ENCODE measurements at places on chromosomes 7 and 10.

DNA sequence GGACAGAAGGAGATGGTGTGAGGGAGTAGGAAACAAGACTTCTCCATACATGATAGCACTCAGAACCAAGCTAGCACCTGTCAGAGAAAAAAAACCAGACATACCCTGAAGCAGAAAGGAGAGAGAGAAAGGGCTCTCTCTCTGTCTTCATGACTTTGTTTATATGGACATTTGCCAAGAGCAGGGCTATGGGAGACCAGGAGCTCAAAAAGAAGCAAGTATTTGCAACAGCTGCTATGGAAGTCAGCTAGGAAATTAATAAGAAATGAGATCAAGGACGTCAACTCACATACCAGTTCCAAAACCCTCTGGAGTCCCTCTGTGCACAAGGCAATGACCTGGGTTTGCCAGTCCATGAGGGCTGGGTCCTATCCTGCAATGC, 111.6 kb downstream of the SGMS1 start:
- no peak for DNase-seq

DNA sequence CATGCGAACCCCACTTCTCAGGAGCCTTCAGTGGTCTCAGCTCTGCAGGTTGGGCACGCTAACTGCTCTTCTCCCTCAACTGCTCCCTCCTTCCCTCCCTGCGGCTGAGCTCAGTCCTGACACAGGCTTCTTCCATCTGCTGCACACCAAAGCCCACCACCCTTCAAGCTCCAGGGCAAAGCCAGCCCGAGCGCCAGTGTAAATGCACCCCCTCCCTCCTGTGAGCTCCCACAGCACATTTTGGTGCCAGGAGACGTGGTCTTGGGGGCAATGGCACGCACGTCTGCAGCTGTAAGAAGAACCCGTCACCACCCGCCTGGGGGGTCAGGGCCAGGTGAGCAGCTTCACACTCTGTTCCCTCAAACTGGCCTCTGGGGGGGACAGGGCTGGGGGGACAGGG, 15.9 kb downstream of the VIPR2 start:
- DNase-seq: no peak

DNA sequence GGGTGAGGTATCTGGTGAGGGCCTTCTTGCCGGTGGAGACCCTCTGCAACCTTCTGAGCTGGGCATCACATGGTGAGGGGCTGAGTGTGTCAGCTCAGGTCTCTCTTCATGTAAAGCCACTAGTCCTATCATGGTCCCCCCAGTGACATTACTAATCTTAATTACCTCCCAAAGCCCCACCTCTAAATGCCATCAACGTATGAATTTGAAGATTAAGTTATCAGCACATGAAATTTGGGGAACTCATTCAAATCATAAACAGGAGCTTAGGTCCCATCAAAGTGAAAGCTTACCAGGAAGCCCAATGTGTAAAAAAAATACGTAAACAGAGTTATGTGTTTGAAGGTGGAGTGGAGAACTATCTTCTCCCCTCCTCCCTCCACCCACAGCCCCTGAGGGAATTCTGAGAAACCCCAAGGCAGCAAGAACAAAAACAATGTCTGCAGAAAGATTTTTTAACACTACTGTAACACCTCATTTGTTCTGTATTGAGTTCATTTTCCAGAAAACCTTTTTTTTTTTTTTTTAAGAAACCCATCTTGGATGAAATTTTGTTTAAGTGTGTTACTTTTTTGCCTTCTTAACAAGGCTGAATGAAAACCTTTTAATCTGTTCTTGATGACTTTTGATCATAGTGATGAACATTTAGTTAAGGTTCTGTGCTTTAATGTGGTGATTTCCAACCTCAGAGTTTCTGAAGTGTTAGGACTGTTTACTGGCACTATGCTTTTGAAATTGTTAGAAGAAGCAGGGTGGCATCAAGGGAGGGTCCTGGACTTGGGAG, 19.1 kb upstream of the PCGF5 start:
- peak; percentile 23 for DNase-seq

DNA sequence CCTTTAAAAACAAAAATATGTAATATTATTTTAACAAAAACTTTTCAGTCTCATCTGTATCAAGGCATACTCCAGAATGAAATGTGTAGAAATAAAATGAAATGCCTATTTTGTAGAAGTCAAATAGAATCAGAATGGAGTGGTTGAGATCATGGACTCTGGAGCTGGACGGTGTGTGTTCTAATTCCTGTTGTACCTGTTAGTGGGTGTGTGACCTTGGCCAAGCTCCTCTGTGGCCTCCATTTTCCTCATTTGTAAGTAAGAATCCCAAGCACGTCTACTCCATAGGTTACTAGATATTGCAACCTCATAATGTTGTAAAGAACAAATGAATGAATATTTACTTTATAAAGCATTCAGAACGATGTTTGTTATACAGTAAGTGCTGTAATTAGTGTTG, 74.9 kb downstream of the HDAC9 start:
- no peak for DNase-seq

DNA sequence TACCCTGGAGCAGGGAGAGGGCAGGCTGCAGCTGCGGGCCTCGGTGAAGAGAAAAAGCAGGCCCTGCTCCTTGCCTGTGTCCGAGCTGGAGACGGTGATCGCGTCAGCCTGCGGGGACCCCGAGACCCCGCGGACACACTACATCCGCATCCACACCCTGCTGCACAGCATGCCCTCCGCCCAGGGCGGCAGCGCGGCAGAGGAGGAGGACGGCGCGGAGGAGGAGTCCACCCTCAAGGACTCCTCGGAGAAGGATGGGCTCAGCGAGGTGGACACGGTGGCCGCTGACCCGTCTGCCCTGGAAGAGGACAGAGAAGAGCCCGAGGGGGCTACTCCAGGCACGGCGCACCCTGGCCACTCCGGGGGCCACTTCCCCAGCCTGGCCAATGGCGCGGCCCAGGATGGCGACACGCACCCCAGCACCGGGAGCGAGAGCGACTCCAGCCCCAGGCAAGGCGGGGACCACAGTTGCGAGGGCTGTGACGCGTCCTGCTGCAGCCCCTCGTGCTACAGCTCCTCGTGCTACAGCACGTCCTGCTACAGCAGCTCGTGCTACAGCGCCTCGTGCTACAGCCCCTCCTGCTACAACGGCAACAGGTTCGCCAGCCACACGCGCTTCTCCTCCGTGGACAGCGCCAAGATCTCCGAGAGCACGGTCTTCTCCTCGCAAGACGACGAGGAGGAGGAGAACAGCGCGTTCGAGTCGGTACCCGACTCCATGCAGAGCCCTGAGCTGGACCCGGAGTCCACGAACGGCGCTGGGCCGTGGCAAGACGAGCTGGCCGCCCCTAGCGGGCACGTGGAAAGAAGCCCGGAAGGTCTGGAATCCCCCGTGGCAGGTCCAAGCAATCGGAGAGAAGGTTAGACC, 138.0 kb upstream of the STK17A start:
- DNase-seq: no peak

GRCh38 chr7:135236727-135237126, 3.1 kb downstream of the STRA8 start:
- no peak for DNase-seq

- DNase-seq: no peak
These were observed 241.5 kb downstream of the AUTS2 start for GRCh38 chr7:69839782-69840181.

GRCh38 chr10:50326757-50327701, 75.7 kb upstream of the ASAH2 start:
- DNase-seq: no peak

DNA sequence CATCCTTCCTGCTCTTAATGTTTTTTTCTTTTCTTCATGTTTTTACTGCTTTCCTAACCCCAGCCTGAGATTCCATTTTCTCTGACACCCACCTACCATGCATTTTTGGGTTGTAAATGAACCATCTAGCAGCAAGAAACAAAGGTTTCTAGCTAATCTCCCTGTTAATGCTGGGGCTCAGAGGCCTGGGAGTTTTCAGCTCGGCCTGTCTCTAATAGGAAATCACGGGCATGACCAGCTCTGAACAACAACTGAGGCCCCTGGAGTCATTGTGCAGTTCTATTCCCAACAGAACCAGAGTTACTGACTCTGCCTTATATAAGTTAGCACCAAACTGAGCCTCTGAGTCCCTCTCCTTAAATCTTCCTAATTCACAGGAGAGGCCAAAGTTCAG, 134.8 kb downstream of the CFAP58 start:
- no peak for DNase-seq

DNA sequence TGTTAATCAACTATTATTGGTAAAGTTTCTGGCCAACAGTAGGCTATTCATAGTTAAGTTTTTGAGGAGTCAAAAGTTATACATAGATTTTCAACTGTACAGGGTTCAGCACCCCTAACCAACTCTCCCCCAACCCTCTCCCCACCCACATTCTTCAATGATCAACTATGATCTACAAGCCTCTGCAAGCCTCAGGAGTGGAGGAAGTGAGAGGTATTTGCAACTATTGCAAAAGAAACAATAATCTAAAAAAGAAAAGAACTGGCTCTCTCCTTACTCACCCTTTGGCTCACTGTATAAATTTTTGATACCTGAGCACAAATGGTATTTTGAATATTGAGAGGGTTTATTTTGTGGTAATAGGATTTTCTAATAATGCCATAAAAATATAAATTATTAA, 179.8 kb downstream of the IPMK start:
- no peak for DNase-seq

DNA sequence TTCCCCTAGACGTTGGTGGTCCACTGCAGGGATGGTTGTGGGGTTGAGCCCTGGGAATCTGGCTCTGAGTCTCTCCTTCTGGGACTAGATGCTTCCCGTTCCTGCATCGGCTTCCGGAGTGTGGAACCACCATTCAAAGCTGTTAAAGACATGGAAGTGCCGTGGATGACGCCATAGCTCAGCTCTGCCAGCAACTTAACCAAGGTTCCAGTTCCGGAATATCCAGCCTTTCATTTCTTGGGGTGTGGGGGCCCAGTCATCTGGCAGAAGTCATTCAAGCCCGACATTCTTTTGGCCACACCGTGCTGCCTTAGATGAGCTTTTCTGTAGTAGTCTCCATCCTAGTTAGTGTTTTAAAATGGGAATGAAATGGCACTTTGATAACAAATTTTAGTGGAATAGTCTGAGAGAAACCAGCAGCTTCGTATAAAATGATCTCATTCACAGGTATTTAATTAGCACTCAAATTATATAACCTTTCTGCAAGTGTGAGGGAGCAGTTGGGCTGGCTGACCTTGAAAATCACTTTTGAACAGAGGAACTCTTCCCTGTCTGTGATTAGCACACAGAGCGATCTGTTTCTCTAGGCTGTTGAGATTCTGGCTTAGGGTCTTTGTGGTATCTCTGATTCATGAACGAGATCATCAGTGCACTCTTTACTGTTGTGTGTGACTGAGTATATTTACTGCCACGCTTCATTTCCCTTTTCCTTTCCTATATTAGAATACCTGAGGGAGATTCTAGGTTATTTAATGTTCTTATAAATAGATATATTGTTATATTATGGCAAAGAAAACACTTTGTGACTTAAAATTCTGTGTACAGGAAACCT, 19.9 kb downstream of the LMTK2 start:
- no peak for DNase-seq

DNA sequence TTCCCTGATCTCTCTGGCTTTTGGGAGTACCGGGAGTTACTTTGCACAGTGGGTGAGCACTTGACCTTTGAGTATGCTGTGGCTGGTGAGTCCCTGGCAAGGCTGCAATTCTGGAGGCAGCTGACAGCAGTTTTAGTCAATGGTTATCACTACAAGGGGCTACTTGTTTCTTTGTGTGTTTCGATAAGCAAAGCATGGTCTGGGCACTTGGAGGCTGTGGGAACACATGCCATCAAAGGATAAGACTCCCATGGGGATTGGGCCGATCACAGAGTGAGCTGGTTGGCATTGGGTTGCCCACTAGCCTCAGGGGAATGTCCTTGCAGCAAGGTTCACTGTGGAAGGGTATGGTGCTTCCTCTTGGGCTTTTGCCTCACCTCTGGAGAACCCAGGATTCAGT, 208.2 kb downstream of the SNX13 start:
- DNase-seq: no peak

- no peak for DNase-seq
These were observed 74.0 kb downstream of the TLL2 start for GRCh38 chr10:96439725-96440124.

Measured in stimulated activated CD8-positive, alpha-beta memory T cell treated with anti-CD3 and anti-CD28 coated beads, Interleukin-7, amount 100 ng/mL, for 48 hours (primary cell).